ENCODE measurements at places on chromosomes 5 and 9. TPM values are rescaled to one million over a fixed set of nuclear protein-coding genes. Genes with fewer than 3 reads are reported as not detected.

The SCGB3A2 gene
- not detected for total RNA-seq

The OLFM1 gene
- total RNA-seq: 18.6 TPM

The ANKH gene
- 47.6 TPM for total RNA-seq

DNA sequence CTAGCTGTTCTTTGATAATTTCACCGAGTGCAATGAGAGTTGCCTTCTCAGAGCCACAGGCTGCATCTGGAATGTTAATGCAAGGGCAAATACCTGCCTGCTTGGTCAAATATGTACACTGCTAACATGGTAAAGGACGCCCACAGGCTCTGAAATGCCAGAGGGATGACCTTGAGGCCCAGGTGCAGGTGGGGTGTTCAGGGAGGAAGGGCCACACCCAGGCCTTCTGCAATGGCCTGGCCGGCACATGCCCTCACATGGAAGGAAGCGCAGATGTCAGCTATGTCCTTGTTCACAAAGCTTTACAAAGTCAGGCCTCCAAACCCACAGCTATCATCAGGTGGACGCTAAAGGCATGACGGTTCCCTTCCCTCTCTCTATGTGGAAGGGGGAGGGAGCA is 48.6 kb downstream of the HRH2 start:
- DNase-seq: no peak

DNA sequence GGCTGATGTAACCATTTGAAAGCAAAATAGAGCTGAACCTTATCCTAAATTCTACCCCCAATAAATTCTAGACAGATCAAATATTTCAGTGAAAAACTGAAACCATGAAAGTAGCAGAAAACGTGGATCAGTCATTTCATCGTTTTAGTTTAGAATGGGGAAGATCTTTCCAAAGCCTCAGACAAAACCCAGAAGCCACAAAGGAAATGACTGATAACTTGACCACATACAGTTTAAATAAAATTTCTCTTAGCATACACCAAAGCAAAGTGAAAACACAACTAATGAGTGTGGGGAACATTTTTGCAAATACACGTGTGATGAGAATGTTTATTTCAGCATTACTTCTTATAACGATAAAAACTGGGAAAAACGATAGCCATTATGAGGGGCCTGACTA is 284.8 kb downstream of the ADGRV1 start:
- no peak for DNase-seq

DNA sequence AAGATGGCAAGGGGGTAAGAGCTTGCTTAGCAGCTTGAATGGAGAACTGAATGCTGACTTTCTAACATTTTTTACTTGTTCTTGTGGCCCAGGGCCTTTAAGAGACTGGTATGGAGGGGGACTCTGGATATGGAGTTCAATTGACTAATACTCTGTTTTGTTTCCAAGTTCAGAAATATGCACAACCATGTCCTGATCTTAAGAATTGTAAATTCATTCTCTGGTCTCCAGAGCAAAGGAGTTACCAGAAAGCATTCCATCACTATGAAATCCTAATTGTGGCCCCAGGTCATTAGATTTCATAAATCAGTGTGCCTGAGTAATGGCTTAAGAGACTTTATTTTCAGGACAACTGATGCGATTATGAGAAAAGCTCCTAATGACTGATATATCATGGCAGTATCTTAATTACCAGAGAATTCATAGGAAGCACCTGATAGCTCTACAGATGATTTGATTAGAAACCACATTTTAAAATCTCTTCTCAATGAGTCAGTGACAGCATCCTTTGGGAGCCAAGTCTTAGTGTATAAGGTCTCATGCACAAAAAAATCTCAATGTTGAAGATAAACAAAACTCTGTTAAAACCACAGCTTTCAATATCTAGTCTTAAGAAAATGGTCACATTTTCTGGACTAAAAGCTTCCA is 613.6 kb upstream of the KLF4 start:
- peak; percentile 56 for DNase-seq
